ENCODE measurements at places on chromosomes 5 and 9.

DNA sequence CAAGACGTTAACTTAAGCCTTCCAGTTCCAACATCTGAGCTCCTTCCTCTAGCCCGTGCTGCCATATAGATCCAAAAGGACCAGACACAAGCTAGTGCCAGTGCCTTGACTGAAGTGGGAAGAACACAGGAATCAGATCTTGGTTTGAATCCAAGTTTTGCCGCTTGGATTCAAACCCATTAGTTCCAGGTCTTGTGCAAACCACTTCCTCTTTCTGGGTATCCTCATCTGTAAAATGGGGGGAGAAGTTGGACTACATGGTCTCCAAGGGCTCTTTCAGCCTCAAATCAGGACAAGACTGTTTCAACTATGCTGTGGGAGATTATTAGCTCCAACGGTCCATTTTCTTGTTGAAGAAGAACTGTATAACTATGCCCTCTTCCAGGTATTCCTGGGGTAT is 32.6 kb downstream of the TTLL11 start:
- no peak for DNase-seq

GRCh38 chr9:33851301-33851700 is 34.3 kb downstream of the UBE2R2 start:
- no peak for DNase-seq

GRCh38 chr9:37667706-37668105 is 17.0 kb downstream of the FRMPD1 start:
- peak; percentile 55 for DNase-seq

GRCh38 chr9:129175825-129176633 is 2.0 kb downstream of the IER5L start:
- peak; percentile 83 for DNase-seq

DNA sequence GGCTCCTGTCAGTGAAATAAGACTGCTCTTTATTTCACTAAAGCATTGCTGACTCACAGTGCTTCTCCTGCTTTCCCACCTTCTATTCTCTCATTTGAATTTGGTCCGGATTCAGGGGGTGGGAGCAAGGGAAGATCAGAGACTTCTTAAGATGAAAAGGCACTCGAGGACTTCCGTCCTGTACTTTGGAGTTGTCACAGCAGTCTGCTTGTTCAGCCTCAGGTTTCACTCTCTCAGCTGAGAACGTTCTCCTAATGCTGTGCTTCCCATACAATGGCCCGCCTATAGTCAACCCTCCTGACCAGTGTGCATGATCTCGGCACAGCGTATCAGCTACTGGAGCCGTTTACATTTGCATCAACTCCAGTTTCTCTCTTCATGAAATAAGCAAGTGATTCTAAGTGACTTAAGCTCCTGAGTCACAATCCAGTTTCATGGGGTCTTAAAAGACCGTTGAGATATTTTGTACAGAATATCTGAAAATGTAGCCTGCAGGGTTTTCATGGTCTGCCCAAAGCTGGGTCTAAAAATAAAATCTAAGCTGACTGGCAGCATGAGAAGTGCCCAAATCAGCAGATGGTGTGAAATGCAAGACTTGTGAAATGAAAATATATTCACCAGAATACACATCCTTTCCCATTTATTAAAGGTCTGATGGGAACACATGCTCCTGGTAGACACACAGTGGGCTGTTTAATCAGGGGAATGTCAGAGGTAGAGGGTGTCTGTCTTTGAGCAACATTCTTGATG is 145.0 kb downstream of the ADCY2 start:
- no peak for DNase-seq

GRCh38 chr5:15914638-15915037 is 265.0 kb downstream of the MARCHF11 start:
- peak; percentile 2 for DNase-seq

DNA sequence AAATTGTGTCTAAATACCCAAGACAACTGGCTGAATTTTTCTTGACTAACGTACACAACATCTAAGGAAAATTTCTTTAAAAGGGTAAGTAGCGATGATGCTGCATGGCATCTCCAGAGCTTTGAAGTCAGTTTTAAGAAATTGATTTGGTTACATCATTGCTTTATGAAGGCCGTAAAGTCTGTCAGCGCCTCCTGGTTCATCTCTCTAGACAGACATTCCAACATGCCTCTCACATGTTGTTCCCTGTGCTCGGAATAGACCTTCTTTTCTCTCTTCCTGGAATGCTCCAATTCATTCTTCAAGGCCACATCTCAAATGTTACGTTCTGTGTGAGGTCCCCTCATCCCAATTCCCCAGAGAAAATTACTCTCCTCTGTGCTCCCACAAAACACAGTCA is 108.7 kb upstream of the SSBP2 start:
- DNase-seq, result no peak

- DNase-seq, result peak; percentile 98
Measured at GRCh38 chr5:74232276-74232675, 408.3 kb downstream of the ENC1 start.

- no peak for DNase-seq
Measured at GRCh38 chr9:14992081-14992480, 81.9 kb upstream of the FREM1 start.

DNA sequence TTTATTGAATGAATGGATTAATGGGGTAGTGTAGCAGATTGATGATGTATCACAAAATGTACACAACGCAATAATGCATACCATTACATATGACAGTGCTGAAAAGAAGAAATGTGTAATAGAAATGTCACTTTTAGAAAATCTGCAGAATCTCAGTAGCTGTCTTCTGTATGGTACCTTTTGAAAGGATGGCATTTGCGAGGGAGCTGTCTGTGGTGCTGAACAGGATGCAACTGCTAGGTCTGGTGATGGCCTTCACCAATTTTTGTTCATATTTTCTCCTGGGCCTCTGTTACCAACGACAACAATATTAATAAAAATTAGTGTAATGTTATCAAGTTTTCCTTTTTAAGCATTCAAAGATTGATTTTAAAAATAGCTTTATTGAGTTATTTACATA is 36.2 kb upstream of the OTULIN start:
- DNase-seq, result peak; percentile 44

DNA sequence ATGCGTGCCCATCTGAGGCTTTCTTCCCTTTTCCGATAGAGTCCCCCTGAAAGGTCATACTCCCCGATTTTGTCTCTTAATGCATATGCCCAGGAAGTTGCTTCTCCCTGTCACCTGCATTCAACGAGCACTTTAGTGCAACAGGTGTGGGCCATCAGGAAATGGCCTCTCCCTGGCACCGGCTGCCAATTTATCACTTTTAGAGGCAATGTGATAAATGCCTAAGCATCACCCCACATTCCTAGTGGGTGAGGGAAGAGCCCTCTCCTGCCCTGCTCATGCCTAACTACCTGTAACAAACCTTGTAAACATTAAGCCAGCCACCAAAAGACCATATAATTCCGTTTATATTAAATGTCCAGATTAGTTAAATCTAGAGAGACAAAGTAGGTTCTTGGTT is 1.1 kb upstream of the SNAPC3 start:
- no peak for DNase-seq

DNA sequence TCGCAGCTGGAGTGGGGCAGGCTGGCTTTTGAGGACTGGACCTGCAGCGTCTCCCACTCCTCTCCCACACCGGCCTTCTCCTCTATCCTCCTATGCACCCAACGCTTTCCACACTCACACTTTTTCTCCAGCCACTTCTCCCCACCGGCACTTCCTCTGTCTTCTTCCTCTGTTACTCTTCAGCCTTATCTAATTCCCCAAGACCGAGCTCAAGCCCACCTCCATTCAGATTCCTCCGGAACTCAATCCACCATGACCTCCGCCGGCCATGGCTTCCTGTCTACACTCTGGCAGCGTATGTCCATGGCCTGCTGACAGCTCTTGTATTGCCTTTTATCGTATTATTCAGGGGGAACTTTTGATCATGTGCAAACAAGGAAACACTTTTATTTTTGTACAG is 545 bp upstream of the OR2V1 start:
- no peak for DNase-seq

- DNase-seq, result no peak
Measured at GRCh38 chr9:3473405-3473804, 52.4 kb downstream of the RFX3 start.

DNA sequence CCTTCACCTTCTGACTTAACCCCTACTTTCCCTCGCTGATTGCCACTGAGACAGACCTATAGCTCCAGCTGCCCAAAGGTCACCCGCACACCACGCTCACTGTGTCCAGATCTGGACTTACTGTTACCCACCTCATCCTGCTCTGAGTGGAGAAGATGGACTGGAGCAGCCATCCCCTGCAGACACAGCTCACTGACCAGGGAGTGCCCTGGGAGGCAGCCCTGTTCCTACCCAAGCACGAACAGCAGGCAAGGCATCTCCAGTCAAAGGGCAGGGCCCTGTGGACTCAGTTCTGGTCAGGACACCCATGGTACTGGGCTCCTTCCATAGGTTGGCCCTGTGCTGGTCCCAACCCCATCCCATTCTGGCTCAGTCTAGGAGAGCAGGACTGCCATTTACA is 9.5 kb upstream of the BARX1 start:
- no peak for DNase-seq

- DNase-seq, result no peak
Measured at GRCh38 chr5:132788990-132789886, 12.2 kb upstream of the SEPTIN8 start.

DNA sequence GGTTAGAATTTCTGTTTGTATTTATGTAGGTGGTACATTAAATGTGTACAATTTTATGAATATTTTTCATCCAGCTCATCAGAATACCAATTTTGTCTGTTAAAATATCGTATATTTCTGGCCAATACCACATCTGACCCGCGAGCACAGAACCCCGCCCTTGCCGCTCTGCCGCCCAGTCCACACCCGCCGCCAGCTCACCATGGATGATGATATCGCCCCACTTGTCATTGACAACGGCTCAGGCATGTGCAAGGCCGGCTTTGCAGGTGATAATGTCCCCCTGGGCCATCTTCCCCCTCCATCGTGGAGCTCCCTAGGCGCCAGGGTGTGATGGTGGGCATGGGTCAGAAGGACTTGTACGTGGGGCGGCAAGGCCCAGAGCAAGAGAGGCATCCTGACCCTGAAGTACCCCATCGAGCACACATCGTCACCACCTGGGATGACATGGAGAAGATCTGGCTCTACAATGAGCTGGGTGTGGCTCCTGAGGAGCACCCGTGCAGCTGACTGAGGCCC is 153.2 kb downstream of the CAVIN4 start:
- DNase-seq, result no peak

DNA sequence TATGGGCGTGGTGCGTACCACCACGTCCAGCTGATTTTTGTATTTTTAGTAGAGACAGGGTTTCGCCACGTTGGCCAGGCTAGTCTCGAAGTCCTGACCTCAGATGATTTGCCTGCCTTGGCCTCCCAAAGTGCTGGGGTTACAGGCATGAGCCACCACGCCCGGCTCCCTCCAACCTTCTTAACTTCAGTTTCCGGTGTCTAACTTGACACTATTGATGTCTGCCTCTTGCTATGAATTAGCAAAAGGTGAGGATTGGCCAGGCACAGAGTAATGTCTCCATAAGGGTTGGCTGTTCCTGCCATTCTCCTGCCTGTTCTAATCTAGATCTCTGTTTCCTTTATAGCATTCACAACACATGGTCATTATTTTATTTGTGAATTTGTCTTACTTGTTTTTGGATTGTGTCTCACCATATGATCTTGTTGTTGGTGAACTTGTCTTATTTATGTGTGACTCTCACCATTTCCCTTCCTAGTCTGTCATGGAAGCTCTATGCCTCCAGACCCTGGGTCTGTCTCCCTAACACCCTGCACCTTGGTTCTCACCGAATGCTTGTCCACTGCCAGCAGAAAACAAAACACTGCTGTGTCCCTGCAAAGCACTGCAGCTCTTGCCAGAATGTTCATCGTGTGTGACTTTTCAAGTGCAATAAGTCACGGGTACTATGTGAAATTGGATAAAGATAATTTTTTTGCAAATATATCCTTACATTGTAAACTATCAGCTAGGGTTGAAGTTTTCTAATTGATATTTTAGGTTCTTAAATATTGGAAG is 26.0 kb downstream of the BASP1 start:
- no peak for DNase-seq
